Endodermal cell (in vitro differentiated cells): ENCODE measurements at places on chromosomes 16 and 17. TPM values are rescaled to one million over a fixed set of nuclear protein-coding genes. Genes with fewer than 3 reads are reported as not detected.

Gene CACNG3
- total RNA-seq, result not detected in 3 replicates

Gene KRTAP1-5
- not detected in 3 replicates for total RNA-seq

Gene CMTM2
- not detected in 3 replicates for total RNA-seq

Gene SLFN13
- total RNA-seq, result 19.1 and 27.4 TPM in 2 replicates

Gene C17orf50
- not detected in 3 replicates for total RNA-seq

GRCh38 chr17:50097455-50097854 lies 2.3 kb downstream of the PDK2 start:
- H3K4me3 ChIP-seq, result no peak overlapping the region
- no peak overlapping the region for H3K27ac ChIP-seq
- peaks cover 7% of the 10 kb centered on the region for H3K4me1 ChIP-seq

- H3K27me3 ChIP-seq, result no peaks in the 10 kb centered on the region
- H3K4me3 ChIP-seq, result no peak overlapping the region
- H3K4me1 ChIP-seq, result peaks cover 13% of the 10 kb centered on the region
- no peaks in the 10 kb centered on the region for H3K36me3 ChIP-seq
- peak; percentile 52 for DNase-seq
Observed at GRCh38 chr17:78716814-78717393, 65.2 kb downstream of the CYTH1 start.

- no peaks in the 10 kb centered on the region for H3K36me3 ChIP-seq
- H3K4me3 ChIP-seq, result no peak overlapping the region
- H3K27me3 ChIP-seq, result no peaks in the 10 kb centered on the region
- no peaks in the 10 kb centered on the region for H3K4me1 ChIP-seq
- H3K27ac ChIP-seq, result no peak overlapping the region
- no peak for DNase-seq
Observed at GRCh38 chr16:14132696-14133048, 61.6 kb downstream of the MRTFB start.

GRCh38 chr16:81996664-81997509 lies 14.4 kb downstream of the SDR42E1 start:
- no peak overlapping the region for H3K27ac ChIP-seq
- no peaks in the 10 kb centered on the region for H3K27me3 ChIP-seq
- DNase-seq, result peak; percentile 69
- H3K4me1 ChIP-seq, result no peaks in the 10 kb centered on the region

- H3K27ac ChIP-seq, result no peak overlapping the region
- no peak for DNase-seq
- H3K4me3 ChIP-seq, result peak overlapping the region; percentile 79
- peaks cover 4% of the 10 kb centered on the region for H3K36me3 ChIP-seq
Observed at GRCh38 chr17:75524269-75524969, 1.1 kb upstream of the LLGL2 start.

DNA sequence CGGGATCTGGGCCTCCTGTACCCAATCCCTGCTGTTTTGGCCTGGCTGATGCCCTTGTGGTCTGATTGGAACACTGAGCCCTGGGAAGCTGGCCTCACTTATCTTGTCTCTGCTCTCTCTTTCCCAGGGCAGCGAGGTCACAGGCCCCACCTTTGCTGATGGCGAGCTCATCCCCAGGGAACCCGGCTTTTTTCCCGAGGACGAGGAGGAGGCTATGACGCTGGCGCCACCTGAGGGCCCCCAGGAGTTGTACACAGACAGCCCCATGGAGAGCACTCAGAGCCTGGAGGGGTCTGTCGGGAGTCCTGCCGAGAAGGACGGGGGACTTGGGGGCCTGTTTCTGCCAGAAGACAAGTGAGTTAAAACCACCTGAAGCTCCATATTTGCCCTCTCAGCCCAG lies 126.0 kb downstream of the RAB11FIP4 start:
- DNase-seq, result peak; percentile 91
- no peaks in the 10 kb centered on the region for H3K4me1 ChIP-seq
- H3K27me3 ChIP-seq, result no peaks in the 10 kb centered on the region
- H3K27ac ChIP-seq, result no peak overlapping the region

GRCh38 chr17:35254107-35254773 lies 11.4 kb downstream of the SLFN5 start:
- no peaks in the 10 kb centered on the region for H3K36me3 ChIP-seq
- H3K27ac ChIP-seq, result no peak overlapping the region
- H3K4me1 ChIP-seq, result peaks cover 4% of the 10 kb centered on the region
- no peak overlapping the region for H3K4me3 ChIP-seq

DNA sequence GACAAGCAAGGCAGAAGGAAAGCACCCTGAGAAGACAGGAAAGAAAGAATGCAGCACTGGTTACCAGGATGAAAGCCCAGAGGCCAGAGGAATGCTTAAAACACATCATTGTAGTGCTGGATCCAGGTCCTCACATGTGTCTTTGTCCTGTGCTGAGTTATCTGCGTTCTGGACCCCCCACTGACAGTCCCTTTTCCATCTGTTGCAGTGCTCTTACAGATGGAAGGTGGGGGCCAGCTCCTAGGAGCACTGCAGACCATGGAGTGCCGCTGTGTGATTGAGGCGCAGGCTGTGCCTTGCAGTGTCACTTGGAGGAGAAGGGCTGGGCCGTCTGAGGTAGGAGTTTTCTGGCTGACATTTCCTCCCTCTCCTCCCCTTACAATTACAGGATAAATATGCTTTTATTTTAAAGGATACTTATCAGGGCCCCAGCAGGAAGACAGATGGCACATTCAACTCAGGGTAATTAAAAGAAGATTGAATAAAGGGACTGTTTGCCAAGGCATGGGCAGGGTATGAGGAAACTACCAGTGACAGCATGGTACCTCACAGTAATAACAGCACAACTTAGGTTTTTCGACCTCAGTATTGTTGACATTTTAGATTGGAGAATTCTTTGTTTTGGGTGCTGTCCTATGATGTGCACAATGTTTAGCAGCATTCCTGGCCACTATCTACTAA lies 3.0 kb downstream of the EME1 start:
- no peak overlapping the region for H3K4me3 ChIP-seq
- peaks cover 37% of the 10 kb centered on the region for H3K36me3 ChIP-seq

DNA sequence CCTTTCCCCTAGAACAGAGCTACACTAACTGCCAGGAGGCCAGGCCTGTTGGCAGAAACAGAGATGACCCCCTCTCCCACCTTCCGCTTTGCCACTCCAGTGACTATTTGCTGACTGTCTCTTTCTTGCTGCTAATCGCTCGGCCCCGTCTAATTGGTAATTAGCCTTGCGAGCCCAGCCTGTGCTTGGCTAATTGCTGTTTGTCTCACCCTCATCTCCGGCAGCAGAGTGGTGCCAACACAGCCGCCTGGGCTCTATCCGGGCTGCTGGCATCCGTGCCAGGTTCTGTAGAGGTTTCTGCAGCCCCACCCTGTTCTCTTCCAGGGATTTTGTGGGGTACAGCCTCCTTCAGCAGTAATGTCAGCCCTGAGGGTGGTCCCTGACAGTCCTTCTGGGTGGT lies 27.4 kb upstream of the PHB1 start:
- H3K27me3 ChIP-seq, result peaks cover 37% of the 10 kb centered on the region
- H3K36me3 ChIP-seq, result no peaks in the 10 kb centered on the region
- DNase-seq, result peak; percentile 30
- H3K4me1 ChIP-seq, result no peaks in the 10 kb centered on the region

DNA sequence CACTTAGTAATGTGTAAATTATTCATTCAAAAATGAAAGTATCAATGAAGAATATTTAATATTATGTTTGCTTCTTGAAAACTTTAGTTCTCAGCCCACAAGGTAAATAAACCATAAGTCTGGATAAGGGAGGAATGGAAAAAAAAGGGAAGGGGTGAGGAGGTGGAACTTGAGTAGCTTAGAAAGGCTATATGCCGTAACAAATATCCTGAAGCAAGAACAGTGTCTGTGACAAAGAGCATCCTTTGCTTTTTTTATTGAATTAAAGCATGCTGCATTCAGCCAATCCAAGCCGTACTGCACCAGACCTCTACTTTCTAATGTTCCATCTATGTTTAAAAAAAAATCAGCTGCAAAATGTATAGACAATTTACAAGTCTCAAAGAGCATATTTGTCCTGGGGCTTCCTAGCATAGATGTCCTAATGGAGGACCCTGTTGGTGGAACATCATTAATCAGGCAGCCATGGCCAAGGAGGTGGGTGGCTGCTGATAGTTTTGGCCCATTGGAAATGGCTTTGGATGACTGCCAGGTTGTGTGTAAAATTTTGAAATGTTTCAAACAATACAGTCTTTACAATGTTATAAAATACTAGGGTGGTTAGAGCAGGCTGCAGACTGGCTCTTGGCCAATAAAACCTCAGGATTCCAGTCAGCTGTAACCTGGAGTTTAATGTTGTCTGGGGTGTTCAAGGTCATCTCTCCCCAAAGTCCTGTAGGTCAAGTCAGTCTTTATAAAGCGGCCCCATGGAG lies 895.8 kb upstream of the SOX9 start:
- no peak for DNase-seq
- no peaks in the 10 kb centered on the region for H3K36me3 ChIP-seq
- H3K27me3 ChIP-seq, result peaks cover 4% of the 10 kb centered on the region
- H3K27ac ChIP-seq, result no peak overlapping the region

GRCh38 chr16:1026057-1026783 lies 44.6 kb downstream of the SOX8 start:
- H3K27me3 ChIP-seq, result peaks cover 6% of the 10 kb centered on the region
- no peak overlapping the region for H3K4me3 ChIP-seq
- no peaks in the 10 kb centered on the region for H3K4me1 ChIP-seq
- no peak overlapping the region for H3K27ac ChIP-seq
- DNase-seq, result no peak

DNA sequence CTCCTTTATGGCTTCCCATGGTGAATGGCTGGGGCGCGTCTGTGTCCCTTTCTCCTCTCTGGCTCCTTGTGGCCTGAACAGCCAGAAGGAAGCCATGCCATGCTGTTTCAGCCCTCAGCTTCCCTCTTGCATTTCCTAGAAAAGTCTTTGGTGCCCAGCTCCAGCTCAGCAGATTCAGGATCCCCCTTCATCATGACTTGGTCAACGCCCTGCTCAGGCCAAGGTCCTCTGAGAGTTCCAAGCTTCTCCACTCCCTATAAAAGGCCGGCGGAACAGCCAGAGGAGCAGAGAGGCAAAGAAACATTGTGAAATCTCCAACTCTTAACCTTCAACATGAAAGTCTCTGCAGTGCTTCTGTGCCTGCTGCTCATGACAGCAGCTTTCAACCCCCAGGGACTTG lies at the start of gene CCL13:
Gene CCL13 (plus strand): TSS at position 287 of the 400 bp plus-strand sequence. CDS start 47 bp downstream, at position 334.
- H3K36me3 ChIP-seq, result no peaks in the 10 kb centered on the region
- H3K27me3 ChIP-seq, result no peaks in the 10 kb centered on the region
- no peak within 1 kb of the TSS for H3K4me3 ChIP-seq
- no peak within 1 kb of the TSS for H3K27ac ChIP-seq
- DNase-seq, result no peak

DNA sequence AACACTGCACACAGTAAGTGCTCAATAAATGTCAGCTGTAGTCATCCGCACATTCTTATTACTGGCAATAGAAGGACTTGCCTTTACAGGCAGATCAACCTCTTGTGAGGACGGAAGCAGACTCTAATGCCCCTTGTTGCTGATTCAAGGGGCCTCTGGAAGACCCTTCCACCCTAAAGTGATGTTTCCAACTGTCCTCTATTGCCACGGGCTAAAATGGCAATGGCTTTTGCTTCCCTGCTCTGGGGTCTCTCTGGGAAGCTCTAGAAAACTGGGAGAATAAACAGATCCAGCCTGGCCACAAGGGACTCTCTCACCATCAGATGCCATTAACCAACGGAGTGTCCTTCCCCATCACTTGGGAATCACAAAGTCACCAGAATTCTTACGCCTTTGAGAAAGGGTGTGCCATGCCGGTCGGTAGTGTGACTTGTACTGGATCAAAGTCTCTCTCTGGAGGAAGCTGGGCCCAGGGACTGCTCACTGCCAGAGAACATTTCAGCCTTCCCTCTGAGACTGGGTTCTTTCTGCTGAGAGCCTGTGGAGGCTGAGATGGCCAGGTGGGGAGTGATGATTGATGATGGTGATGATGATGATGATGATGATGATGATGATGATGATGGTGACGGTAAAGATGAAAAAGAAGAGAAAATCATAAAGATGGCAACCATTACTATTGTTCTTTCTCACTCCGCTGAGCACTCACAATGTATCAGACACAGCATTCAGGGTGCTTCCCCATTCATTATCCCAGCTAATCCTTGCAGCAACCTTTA lies 146.8 kb downstream of the CYLD start:
- no peak overlapping the region for H3K4me3 ChIP-seq
- no peak for DNase-seq
- H3K4me1 ChIP-seq, result no peaks in the 10 kb centered on the region
- H3K36me3 ChIP-seq, result no peaks in the 10 kb centered on the region

- no peak overlapping the region for H3K27ac ChIP-seq
- no peaks in the 10 kb centered on the region for H3K4me1 ChIP-seq
- H3K4me3 ChIP-seq, result no peak overlapping the region
- DNase-seq, result no peak
Observed at GRCh38 chr16:83475108-83475507, 332.7 kb upstream of the HSBP1 start.

DNA sequence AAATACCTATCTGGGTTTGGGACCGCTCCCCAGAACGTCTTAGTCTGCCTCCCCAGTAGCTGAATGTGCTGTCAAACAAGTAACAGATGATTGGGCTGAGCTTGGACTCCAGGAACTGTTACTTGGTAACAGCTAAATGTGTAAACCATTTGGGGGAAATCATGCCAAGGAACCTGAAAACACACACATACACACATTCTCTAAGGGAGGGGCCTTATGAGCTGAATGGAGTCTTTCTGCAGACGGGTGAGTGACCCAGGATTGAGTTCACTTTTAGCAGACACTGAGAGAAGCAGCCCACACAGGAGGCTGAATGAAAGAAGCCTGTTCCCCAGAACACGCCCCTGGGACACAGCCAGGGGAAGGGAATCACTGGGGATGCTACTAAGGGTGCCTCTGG lies 1.6 kb downstream of the ACLY start:
- peak overlapping the region; percentile 96 for H3K4me3 ChIP-seq
- DNase-seq, result no peak
- H3K27me3 ChIP-seq, result no peaks in the 10 kb centered on the region
- peaks cover 15% of the 10 kb centered on the region for H3K36me3 ChIP-seq
- peaks cover 16% of the 10 kb centered on the region for H3K4me1 ChIP-seq

GRCh38 chr16:65702707-65703402 lies 581.0 kb upstream of the CDH11 start:
- no peak overlapping the region for H3K4me3 ChIP-seq
- peaks cover 10% of the 10 kb centered on the region for H3K4me1 ChIP-seq
- H3K36me3 ChIP-seq, result no peaks in the 10 kb centered on the region
- H3K27ac ChIP-seq, result no peak overlapping the region
- no peaks in the 10 kb centered on the region for H3K27me3 ChIP-seq
- DNase-seq, result no peak

GRCh38 chr17:15270628-15271381 lies 5.7 kb upstream of the PMP22 start:
- H3K27me3 ChIP-seq, result peaks cover 43% of the 10 kb centered on the region
- no peaks in the 10 kb centered on the region for H3K36me3 ChIP-seq
- H3K27ac ChIP-seq, result no peak overlapping the region
- DNase-seq, result no peak

DNA sequence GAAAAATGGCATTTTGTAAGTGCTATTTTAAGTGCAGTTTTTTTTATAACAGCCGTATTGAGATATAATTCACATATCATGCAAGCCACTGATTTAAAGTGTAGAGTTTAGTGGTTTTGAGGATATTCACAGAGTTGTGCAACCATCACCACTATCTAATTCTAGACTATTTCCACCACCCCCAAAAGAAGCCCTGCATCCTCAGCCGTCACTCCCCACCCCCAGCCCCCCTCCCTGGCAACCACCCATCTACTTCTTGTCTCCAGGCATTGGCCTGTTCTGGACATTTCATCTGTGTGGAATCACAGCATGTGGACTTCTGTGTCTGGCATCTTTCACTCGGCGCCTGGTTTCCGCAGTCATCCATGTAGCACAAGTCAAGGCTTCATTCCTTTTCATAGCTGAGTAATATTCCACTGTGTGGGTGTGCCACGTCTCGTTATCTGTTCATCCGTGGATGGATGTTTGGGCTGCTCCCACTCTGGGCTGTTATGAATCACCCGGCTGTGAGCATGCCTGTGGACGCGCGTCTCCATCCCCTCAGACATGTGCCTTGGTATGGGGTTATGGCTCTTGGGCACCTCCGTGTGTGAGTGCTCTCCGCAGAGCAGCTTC lies 138.4 kb upstream of the CIBAR2 start:
- no peaks in the 10 kb centered on the region for H3K36me3 ChIP-seq
- H3K4me1 ChIP-seq, result no peaks in the 10 kb centered on the region
- no peak overlapping the region for H3K4me3 ChIP-seq
- H3K27me3 ChIP-seq, result no peaks in the 10 kb centered on the region
